IMR-90 (cell line): ENCODE measurements at places on chromosomes 13 and 19. TPM values are rescaled to one million over a fixed set of nuclear protein-coding genes. Genes with fewer than 3 reads are reported as not detected.

The CEACAM3 gene
- total RNA-seq, result not detected in 2 replicates

The STXBP2 gene
- 3.9 and 8.6 TPM in 2 replicates for total RNA-seq

The SULT2A1 gene
- not detected in 2 replicates for total RNA-seq

DNA sequence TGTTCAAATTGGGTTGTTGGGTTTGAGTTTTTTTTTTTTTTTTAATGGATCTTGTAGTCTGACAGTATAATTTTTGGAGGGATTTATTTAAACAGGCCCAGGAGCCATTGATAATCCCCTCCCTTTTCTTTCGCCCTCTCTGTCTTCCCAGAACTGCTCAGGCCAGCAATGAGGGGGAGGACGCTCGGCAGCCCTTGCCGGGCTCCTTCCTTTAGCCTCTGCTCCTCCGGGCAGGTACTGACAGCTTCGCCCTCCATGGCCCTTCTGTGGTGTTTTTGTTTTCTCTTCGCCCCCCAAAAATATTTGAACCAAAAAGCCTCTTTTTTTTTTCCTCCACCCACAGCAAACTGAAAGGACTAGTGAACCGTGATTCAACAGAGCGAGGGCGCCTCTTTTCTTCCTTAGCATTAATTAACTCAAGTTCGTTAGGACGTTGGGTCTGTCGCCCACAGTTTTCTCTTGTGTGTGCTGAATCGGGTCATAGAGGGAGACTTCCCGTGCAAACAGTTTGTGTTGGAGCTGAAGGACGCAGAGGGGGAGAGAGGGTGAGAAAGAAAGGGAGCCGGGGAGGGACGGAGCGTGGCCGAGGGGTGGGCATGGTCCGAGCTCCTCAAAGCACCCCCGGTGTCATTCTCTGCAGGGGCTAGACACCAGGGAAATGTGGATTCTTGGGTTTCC lies 21.5 kb downstream of the NFIX start:
- DNase-seq, result no peak

DNA sequence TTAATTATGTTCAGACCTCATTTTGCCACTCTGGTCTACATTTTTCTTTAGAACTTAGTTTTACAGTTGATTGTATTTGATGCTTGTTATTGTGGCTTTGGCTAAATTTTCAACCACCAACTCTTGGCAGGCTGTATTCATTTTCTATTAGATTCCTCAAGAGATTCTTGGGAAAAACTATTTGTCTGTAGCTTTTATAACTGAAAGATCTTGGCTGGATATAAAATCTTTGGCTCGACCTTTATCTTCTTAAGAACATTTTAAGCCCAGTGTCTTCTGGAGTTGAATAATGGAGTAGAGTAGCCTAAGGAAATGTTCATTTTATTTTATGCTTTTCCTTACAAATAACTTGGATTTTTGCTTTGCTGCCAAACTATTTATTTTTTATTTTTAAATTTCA lies 848.5 kb downstream of the PCDH17 start:
- DNase-seq, result no peak

GRCh38 chr19:6091771-6092291 lies 18.5 kb downstream of the RFX2 start:
- peak; percentile 69 for DNase-seq

DNA sequence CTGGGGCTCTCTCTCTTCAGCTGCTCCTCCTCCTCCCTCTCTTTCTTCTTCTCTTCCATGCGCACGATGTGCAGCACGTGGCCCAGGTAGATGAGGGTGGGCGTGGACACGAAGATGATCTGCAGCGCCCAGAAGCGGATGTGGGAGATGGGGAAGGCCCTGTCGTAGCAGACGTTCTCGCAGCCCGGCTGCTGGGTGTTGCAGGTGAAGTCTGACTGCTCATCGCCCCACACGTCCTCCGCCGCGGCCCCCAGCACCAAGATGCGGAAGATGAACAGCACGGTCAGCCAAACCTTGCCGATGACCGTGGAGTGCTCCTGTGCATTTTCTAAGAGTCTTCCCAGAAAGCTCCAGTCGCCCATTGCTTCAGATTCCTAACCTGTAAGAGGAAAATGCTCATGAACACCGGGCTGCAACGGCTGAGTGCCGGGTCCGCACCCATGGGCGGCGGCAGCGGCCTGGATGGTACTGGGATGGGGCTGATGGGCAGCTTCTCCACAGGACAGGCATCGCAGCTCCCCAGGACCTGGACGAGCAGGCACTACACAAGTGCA lies 17.8 kb downstream of the GJA3 start:
- DNase-seq, result no peak

GRCh38 chr13:44519642-44520041 lies 56.5 kb downstream of the TSC22D1 start:
- DNase-seq, result no peak

DNA sequence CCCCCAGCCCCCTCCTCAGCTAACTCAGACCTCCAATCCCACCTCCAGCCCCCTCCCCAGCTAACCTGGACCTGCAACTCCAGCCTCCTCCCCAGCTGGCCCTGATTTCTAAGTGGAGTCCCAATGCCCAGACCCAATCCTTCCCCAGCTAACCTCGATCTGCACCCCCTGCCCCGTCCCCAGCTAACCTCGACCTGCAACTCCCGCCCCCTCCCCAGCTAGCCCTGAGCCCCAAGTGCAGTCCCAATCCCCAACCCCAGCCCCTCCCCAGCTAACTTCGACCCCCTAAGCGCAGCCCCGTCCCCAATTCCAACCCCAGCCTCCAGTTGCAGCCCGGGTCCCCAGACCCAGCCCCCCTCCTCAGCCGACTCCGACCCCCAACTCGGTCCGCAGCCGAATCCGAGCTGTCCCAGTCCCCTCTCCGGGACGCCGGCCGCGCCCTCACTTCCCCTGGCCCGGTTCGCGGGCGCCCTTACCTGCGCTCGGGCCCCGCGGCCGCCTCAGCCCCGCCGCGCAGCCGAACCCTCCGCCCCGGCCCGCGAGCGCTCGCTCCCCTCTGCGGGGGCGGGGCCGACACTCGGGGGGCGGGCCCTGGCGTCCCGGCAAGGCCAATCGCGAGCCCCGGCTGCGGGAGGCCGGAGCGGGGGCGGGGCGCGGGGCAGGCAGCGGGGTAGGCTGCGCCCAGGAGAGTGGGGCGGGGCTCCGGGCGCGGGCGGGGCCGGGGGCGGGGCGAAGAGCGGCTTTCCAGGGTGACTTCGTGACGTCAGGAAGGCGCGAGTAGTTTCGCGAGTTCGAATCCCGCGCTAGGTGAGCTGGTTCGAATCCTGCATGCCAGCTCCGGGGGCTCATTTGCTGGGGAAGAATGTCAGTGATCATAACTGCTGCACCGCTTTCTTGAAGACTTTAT lies at the start of gene GNG7:
TSS of gene GNG7 (minus strand) at position 525 of the 907 bp plus-strand sequence. CDS start 182,006 bp downstream, outside the sequence.
- peak; percentile 61 for DNase-seq

DNA sequence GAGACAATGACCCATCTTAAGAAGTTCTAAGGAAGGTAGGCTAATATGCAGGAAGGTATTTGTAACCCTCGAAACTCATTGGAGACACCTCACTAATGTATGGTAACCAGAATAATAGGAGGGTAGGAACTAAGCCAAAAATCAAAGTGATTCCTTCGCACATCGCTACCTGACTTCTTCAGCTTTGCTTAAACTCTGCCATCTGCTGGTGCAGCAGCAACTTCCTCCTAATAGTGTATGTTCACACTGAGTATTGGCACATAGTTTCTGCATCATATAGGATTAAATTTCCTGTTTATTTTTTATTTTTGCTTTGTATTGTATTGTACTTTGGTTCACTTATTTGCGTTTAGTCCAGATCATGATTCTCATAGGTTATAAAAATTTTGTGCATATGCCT lies 676.2 kb downstream of the GPC5 start:
- no peak for DNase-seq

DNA sequence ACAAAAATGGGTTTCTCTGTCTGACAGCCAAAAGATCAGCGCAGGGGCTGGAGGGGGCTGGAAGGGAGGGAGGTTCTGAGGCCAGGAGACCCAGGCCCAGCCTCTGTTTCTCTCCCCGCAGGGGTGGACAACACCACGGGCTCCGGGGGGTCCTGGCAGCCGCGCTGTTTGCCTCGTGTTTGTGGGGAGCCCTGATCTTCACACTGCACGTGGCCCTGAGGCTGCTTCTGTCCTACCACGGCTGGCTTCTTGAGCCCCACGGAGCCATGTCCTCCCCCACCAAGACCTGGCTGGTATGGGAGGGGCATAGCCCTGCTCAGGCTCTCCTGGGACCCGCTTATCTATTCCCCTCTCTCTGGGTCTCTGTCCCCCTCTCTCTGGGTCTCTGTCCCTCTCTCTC lies 9.6 kb downstream of the CPT1C start:
- no peak for DNase-seq

- peak; percentile 75 for DNase-seq
Measured at GRCh38 chr13:66659701-66660467, 570.3 kb downstream of the PCDH9 start.

- DNase-seq, result no peak
Measured at GRCh38 chr13:109687559-109688448, 98.6 kb downstream of the IRS2 start.

- peak; percentile 59 for DNase-seq
Measured at GRCh38 chr19:47330466-47330869, 1.5 kb upstream of the C5AR2 start.

DNA sequence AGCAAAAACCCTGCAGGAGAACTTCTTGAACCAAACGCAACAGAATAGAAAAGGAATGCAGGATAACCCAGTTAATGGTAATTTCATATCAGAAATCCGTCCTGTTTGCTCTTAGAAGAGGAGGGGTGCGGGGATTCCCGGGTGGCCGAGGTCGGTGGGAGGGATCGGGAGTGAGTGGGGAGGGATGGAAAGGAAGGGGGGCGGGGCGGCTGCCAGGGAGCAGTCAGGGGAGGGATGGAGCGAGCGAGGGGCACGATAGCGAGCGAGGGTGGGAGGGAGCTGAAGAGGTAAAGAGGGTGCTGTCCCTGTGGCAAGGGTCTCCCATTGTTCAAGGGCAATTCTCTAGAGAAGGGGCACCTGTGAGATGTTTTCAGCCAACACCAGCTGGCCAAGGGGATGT lies 26.5 kb downstream of the CD177 start:
- DNase-seq, result no peak

DNA sequence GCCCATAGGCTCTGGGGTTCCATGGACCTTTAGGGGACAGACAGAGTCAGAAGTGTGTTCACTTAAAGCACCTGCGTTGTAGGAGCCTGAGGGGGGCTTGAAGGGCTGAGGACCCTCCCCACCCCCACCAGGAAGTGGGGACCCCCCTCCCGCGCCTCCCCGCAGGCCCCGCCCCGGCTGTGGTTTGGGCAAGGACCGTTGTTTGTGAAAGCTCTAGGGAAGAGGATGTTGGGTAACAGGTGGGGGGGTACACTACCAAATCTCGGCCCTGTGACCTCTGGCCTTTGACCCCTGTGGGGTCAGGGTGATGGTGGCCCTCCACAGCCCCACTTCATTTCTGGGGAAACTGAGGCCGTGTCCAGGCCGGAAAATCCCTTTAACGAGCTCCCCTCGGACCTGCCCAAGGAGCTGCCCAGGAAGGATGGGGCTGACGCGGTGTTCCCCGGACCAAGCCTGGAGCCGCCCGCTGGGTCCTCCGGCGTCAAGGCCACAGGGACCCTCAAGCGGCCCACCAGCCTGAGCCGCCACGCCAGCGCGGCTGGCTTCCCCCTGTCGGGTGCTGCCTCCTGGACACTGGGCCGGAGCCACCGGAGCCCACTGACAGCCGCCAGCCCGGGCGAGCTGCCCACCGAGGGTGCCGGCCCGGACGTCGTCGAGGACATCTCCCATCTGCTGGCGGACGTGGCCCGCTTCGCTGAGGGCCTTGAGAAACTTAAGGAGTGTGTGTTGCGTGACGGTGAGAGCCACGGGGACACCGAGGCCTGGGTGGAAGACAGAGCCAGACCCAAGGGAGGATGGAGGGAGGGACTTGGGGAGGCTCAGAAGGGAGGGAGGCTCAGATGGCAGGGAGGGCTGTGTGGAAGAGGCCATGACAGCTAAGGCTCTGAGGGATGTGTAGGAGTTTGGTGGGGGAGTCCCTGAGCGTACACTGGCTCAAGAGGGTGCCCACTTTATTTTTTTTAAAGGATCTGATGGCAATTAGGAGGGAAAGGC lies 1.3 kb downstream of the ARHGAP45 start:
- no peak for DNase-seq

- no peak for DNase-seq
Measured at GRCh38 chr19:14890643-14891379, 4.9 kb upstream of the OR7A17 start.

- peak; percentile 73 for DNase-seq
Measured at GRCh38 chr13:28324181-28324789, 170.6 kb downstream of the FLT1 start.

DNA sequence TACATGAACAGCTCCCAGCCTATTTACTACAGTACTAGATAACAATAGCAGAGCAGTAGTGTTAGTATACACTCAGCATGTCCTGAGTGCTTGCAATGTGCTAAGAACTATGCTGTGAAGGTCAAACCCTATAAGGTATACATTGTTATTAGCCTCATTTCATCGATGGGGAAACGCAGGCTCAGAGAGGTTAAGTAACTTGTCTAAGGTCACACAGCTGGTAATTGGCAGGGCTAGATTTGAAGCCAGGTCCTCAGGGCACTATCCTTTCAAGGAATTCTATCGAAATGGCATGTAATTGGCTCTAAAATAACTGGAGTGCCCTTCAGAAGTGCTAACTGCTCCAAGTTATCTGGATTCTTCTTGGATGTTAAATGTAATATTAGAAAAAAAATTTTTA lies 295.6 kb downstream of the ZNF536 start:
- DNase-seq, result no peak

- peak; percentile 86 for DNase-seq
Measured at GRCh38 chr13:44068737-44069136, 189.0 kb downstream of the LACC1 start.

DNA sequence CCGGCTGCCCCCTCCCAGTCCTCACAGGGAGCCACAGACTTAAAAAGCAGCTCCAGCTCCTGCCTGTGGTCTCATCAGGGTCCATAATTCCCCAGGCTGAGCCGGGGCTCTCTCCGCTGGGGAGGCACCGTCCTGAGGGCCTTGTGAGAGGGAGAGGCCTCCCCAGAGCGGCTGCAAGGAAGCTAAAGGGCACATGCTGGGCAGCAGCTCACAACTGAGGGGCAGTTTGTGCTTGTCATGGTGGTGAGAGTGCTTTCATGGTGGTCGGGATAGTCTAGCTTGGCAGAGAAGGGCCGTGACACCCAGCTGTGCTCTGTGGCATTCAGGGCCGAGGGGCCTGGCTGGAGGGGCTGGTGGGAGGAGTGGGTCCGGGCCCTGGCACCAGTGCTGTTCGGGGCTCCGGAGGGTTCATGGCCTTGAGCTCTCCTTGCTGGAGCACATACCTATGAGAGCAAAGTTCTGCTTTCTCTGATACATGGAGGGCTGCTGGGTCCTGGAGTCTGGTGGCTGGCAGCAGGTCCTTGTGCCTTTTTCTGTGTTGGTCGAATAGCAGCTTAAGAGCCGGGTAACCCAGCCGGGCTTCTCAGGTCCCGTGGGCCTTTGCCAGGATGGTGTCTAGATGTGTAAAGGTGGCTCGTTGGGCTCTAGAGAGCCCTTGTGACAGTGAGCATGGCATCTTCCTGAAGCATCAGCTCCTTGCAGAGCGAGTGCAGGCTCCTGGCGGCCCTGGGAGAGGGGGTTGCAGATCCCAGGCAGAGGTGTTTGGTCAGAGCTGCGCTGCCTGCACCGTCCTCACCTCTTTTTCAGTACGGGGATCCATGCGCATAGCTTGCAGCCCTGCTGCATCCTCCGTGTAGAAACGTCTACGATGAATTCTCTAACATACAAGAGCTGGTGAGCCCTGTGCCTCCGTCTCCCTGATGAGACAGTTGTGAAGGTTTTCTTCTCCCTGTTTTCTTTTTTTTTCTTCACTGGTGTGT lies 8.8 kb downstream of the UPF1 start:
- DNase-seq, result no peak
